CD4-positive, CD25-positive, alpha-beta regulatory T cell (primary cell): ENCODE measurements at places on chromosomes 5 and 9. TPM values are rescaled to one million over a fixed set of nuclear protein-coding genes. Genes with fewer than 3 reads are reported as not detected.

The PCDHGA7 gene
- 0.09 TPM for polyA plus RNA-seq

The SLC25A51 gene
- 11.2 TPM for polyA plus RNA-seq

The INPP5E gene
- 2.4 TPM for polyA plus RNA-seq

The LRRC70 gene
- polyA plus RNA-seq: 2.1 TPM

The PFN3 gene
- polyA plus RNA-seq: not detected

The DPM2 gene
- polyA plus RNA-seq: 30.6 TPM

The C9 gene
- not detected for polyA plus RNA-seq

The ZNF454 gene
- not detected for polyA plus RNA-seq

The N4BP3 gene
- 0.35 TPM for polyA plus RNA-seq

The GZMA gene
- 25.4 TPM for polyA plus RNA-seq

The RLN2 gene
- 7.2 TPM for polyA plus RNA-seq

The IL33 gene
- polyA plus RNA-seq: not detected

The RFX3 gene
- 9.8 TPM for polyA plus RNA-seq

The IFNA13 gene
- not detected for polyA plus RNA-seq

The PARP8 gene
- 50.2 TPM for polyA plus RNA-seq

The MCTP1 gene
- 0.32 TPM for polyA plus RNA-seq

The GHR gene
- not detected for polyA plus RNA-seq

The GRPEL2 gene
- polyA plus RNA-seq: 13.1 TPM

The NR5A1 gene
- not detected for polyA plus RNA-seq

The GFI1B gene
- polyA plus RNA-seq: not detected

The C8G gene
- not detected for polyA plus RNA-seq

The SPATA31C1 gene
- not detected for polyA plus RNA-seq

The CARD6 gene
- 4.7 TPM for polyA plus RNA-seq

The DNAJC18 gene
- polyA plus RNA-seq: 4.0 TPM

The AQP3 gene
- 371 TPM for polyA plus RNA-seq

The RGP1 gene
- polyA plus RNA-seq: 5.5 TPM

The DMRTA1 gene
- not detected for polyA plus RNA-seq
